Endothelial cell (in vitro differentiated cells): ENCODE measurements at places on chromosomes 2 and 18.
A peak's percentile ranks its signal among the peaks of the same experiment; 100 is the strongest.

DNA sequence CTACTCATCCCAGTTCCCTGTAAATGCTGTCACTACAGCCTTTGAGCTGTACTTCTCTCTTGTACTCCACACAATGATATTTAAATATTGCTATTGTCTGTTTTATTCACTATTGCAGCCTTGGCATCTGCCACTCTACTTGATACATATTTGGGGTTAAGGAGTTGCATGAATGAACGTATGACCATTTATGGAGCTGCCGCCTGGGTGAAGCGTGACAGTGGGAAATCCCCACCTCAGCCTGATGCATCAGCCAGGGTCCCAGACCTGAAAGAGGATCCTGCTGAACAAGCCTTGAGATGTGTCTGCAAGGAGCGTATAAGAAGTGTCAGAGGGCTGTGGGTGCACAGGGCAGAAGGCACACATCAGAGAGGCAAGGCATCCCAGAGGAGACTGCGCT, 39.1 kb downstream of the MRPL35 start:
- no peak for DNase-seq

DNA sequence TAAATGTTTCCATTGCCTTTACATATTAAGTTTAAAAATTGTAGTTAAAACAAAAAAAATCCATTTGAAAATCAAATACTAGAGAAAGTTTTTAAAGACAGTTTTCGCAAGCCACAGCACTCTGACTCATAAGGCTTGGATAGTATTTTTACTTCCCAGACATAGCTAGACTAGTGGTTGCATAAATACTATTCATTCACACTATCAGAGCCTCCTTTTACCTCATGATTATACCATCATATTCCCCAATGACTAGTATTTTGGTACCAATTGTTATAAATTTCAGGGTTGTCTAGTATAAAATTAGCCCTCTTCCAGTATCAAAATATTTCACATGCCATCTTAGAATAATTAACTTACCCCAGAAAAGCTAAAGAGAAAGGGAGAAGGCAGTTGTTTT, 393.5 kb downstream of the ERBB4 start:
- no peak for DNase-seq

GRCh38 chr2:105746177-105747080, 1.7 kb downstream of the NCK2 start:
- DNase-seq: peak; percentile 40

DNA sequence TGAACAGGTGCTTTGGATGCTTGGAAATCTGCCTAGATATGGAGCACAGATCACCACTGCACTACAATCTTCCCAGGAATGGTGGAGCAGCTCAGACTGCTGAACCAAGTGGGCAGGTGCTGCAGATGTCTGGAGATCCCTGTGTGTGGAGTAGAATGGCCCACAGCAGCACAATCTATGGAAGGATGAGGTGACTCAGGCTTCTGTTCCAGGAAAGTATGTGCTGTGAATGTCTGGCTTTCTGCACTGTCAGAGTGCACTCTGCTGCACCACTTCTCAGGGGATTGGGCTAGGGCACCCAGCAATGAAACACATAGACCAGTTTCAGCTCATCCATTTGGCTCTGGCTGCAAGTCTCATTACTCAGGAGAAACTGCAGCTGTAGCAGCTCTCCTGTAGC, 865.4 kb upstream of the NXPH2 start:
- DNase-seq: no peak

GRCh38 chr18:5237083-5237722, 40.1 kb upstream of the AKAIN1 start:
- DNase-seq: peak; percentile 3
